ENCODE measurements at places on chromosomes 3 and 15. TPM values are rescaled to one million over a fixed set of nuclear protein-coding genes. Genes with fewer than 3 reads are reported as not detected.

The NLGN1 gene
- 9.5 TPM for total RNA-seq

The MOBP gene
- 0.10 TPM for total RNA-seq

The SLC28A1 gene
- total RNA-seq: not detected

The CAMKV gene
- total RNA-seq: 0.89 TPM

The SCG3 gene
- not detected for total RNA-seq

The PRKCD gene
- total RNA-seq: 11.0 TPM

The ZNF774 gene
- 1.3 TPM for total RNA-seq

The RPL22L1 gene
- 32.6 TPM for total RNA-seq

The HRG gene
- total RNA-seq: not detected

The CSPG5 gene
- total RNA-seq: 1.2 TPM

The FAM227B gene
- total RNA-seq: 4.7 TPM

The KAT2B gene
- 24.7 TPM for total RNA-seq

The PLIN1 gene
- 119 TPM for total RNA-seq

The GOLGA8T gene
- total RNA-seq: 0.79 TPM

The GOLGA8R gene
- 8.3 TPM for total RNA-seq

The GHSR gene
- total RNA-seq: not detected

The IMPG2 gene
- 0.59 TPM for total RNA-seq

The GRIP2 gene
- total RNA-seq: 2.4 TPM

The PLA2G4B gene
- 16.5 TPM for total RNA-seq

The RTP1 gene
- total RNA-seq: not detected

The BSN gene
- total RNA-seq: 0.39 TPM

The LIPH gene
- total RNA-seq: 6.6 TPM

The CADM2 gene
- total RNA-seq: 2.5 TPM

The BFSP2 gene
- not detected for total RNA-seq

The SFMBT1 gene
- total RNA-seq: 13.2 TPM

The ALDH1A2 gene
- total RNA-seq: 3.9 TPM

The ANP32A gene
- total RNA-seq: 98.5 TPM

The CCDC39 gene
- total RNA-seq: not detected

The TTLL13 gene
- not detected for total RNA-seq

The SEMA6D gene
- total RNA-seq: 13.9 TPM

The ALDH1A3 gene
- 26.0 TPM for total RNA-seq

The ESYT3 gene
- total RNA-seq: 7.9 TPM

The CDC25A gene
- 3.4 TPM for total RNA-seq

The ST8SIA2 gene
- total RNA-seq: 3.2 TPM

The CHST13 gene
- 0.20 TPM for total RNA-seq

The KNL1 gene
- 11.8 TPM for total RNA-seq

The MME gene
- total RNA-seq: 55.5 TPM

The ZIC1 gene
- total RNA-seq: 5.9 TPM

The CALML4 gene
- total RNA-seq: 6.1 TPM

The ZBTB20 gene
- 45.8 TPM for total RNA-seq
